ENCODE measurements at places on chromosomes 1 and 21. TPM values are rescaled to one million over a fixed set of nuclear protein-coding genes. Genes with fewer than 3 reads are reported as not detected.

Gene XPR1
- polyA plus RNA-seq, result 10.7 TPM

Gene CAPZA1
- 22.3 TPM for polyA plus RNA-seq

Gene ARHGEF16
- 1.4 TPM for polyA plus RNA-seq

Gene CBS
- polyA plus RNA-seq, result 9.0 TPM

Gene ELOA
- 11.6 TPM for polyA plus RNA-seq

Gene AKT3
- polyA plus RNA-seq, result 8.4 TPM

Gene LCE3E
- not detected for polyA plus RNA-seq
